Heart left ventricle (tissue), 16 donors: ENCODE measurements at places on chromosomes 12 and 14. TPM values are rescaled to one million over a fixed set of nuclear protein-coding genes. Genes with fewer than 3 reads are reported as not detected.

- DNase-seq: no peak
Observed at GRCh38 chr12:110115675-110116074, 8.5 kb upstream of the IFT81 start.

- no peak for DNase-seq
Observed at GRCh38 chr12:132275110-132275531, 54.3 kb downstream of the GALNT9 start.

- no peak for DNase-seq
Observed at GRCh38 chr14:92462568-92462967, 51.0 kb upstream of the RIN3 start.

Gene SERPINA5
- 2.5 TPM for polyA plus RNA-seq

Gene OGFOD2
- 12.7 TPM for polyA plus RNA-seq
